ENCODE measurements at places on chromosomes 16 and 17.

DNA sequence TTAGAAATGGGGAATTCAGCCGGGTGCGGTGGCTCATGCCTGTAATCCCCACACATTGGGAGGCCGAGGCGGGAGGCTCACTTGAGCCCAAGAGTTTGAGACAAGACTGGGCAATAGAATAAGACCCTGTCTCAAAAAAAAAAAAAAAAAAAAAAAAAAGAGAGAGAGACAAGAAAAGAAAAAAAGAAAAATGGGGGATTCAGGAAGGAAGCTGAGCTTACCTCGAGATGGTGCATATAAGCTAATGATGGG is 150.8 kb upstream of the RPH3AL start:
- no peak for DNase-seq

DNA sequence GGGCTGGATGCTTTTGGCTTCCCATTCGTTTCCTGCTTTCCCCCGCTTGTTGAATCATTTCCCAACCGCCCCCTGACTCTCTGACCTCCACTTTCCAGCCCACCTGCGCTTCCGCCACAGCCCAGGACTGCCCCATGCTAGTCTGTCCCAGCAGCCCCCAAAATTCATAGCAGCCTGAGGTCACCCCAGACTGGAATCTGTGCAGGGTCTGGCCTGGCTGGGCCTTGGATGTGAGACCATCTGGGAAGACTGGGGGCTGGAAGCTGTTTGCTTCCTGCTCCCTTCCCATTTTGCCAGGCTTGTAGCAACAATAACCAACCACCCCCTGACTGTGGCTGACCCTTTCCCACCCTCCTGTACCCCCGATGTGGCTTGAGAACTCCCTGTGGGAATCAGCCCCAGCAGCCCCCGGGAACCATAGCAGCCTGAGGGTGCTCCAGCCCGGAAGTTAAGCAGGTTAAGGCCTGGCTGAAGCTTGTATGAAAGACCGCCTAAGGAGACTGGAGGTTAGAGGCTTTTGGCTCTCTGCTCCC is 2290.8 kb downstream of the TP53TG3F start:
- no peak for DNase-seq

DNA sequence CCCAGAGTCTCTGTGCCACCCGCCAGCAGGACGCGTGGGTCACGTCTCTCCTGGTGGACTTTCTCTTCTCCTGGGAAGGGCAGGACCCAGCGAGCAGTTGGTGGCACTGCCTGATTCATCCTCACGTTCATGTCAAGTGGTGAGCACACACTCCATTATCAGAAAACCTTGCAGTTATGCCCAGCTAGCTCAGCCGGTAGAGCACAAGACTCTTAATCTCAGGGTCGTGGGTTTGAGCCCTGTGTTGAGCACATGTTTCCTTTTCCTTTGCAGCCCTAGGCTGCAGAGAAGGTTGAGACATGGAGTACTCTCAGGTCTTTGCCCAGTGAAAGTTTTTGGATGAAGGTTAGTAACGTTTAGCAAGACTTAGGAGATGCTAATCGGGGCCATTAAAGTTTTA is 8.0 kb downstream of the OR1F1 start:
- no peak for DNase-seq

GRCh38 chr16:11550791-11551498 is 35.8 kb downstream of the LITAF start:
- no peak for DNase-seq

DNA sequence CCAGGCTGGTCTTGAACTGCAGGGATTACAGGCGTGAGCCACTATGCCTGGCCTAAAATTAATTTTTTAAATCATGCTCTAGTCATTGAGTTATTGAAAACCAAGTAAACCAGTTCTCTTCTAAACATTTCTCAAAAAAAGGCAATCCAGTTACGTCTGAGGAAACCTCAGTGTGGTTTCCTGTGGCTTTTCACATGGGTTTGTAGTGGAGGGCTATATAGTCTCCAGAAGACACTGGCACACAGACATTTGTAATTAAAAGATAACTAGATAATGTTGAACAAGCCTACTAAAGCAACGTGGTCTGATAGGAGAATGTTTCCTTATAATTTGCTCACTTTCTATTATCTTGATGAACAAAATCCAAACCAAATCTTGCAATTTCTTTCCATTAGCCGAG is 5.2 kb upstream of the TOB1 start:
- DNase-seq, result no peak

GRCh38 chr17:81206657-81207056 is 16.1 kb downstream of the CEP131 start:
- no peak for DNase-seq

DNA sequence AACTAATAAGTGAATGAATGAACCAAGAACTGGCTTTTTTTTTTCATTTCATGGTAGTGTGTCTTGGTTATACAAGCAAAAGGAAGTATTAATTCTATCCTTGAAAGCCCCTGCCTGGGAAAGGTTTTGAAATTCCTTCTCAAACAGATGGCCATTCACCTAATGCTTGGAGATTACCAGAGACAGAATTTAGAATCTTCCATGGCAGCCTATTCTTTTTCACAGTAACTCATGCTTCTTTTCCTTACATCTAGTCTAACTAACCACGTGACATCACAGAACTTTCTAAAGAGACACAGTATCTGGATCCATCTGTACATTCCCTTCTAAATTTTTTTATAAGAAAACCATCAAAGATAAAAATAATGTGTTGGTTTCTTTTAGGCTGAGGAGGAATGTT is 151.6 kb downstream of the FTO start:
- DNase-seq, result no peak

DNA sequence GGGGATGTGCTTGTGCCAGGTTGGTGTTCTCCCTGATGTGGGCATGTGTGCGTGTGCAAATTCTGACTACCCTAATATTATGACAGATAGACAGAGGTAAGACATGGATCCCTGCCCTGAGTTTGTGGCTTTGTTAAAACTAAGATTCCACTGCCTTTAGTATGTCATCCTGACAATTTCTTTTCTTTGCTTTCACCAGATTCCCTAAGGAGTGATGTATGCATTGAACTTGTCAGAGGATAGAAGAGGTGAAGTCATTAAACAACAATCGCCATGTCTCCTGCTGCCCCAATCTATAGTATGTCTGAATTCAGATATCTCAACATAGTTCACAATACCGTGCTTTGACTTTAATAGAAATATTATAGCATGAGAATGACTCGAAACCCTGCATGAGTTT is 137.1 kb upstream of the ELAC2 start:
- no peak for DNase-seq

DNA sequence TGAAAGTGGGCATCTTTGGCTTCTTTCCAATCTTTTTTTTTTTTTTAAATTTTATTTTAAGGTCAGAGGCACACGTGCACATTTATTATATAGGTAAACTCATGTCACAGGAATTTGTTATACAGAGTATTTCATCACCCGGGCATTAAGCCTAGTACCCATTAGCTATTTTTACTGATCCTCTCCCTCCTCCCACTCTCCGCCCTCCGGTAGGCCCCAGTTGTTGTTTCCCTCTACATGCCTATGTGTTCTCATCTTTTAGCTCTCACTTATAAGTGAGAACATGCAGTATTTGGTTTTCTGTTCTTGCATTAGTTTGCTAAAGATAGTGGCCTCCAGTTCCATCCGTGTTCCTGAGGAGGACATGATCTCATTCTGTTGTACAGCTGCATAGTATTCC is 108.5 kb downstream of the CYB561 start:
- no peak for DNase-seq

DNA sequence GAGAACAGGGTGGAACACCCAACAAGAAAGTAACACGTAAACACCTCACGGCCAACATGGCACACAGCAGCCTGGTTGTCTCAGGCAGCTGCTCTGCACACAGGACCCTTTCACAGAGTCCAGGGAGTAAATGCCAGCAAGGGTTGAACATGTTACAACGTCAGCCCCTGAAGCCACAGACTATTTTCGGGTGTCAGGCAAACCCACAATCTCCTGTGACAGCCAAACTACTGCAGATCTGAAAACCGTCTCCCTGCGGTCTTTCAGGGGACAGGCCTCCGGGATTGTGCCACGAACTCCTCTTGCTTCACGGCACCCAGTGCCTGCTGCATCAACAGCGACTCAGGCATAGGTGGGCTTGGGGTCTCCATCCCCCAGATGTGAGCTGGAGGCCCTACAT is 127.7 kb downstream of the XYLT1 start:
- peak; percentile 89 for DNase-seq

DNA sequence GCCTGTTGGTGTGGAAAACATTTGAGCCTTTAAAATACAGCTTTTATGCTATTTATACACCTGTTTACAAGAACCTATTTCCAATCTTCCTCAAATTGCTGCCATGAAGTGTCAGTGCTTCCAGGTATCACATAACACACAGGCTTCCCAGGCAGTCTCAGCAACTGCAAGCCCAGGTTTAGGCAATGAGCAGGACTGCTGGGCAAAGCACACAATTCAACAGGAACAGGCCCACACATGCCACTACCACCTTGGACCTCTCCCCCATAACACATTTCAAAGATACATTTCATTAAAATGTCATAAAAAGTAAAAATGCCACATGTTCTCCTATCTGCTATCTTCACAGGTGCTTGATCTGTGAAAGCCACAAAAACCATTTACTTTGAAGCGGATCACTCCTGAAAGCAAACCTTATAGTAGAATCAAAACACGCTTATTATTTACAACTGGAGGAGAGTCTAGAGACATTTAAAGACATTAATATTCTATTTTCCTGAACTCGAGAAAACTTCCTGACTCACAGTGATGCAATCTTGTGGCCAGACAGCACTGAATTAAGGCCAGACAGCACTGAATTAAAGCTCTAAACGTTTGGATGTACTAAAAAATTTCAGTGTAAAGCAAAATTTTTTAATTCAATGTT is 31.5 kb downstream of the ANKFY1 start:
- DNase-seq, result no peak

- no peak for DNase-seq
These were observed 284 bp upstream of the COPZ2 start for GRCh38 chr17:48037838-48038323.

GRCh38 chr17:49342575-49342936 is 19.5 kb downstream of the ZNF652 start:
- DNase-seq, result no peak

GRCh38 chr16:67395105-67395457 is 1.8 kb upstream of the TPPP3 start:
- DNase-seq, result no peak

GRCh38 chr17:17725011-17725751 is 43.9 kb downstream of the RAI1 start:
- DNase-seq, result no peak

GRCh38 chr17:42548070-42548837 is 4.5 kb upstream of the HSD17B1 start:
- DNase-seq, result no peak

DNA sequence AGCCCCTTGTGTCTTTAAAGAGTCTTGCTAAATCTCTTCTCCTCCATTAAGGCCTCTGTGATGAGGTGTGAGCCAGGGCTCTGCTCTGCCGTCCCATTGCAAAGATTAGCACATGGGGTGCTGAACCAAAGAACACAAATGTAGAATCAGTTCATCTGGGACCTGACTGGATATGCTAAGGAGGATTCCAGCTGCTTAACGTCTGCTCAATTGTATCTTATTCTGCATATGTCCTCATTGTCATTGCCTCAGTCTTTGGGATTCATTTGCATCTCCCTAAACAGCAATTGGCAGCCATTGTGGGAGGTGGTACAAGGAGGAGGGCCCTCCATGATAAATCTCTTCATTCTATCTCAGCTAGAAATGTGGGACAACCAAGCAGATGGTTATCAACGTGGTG is 106.3 kb upstream of the ADAMTS18 start:
- no peak for DNase-seq

- DNase-seq, result no peak
These were observed 16.8 kb downstream of the PIEZO1 start for GRCh38 chr16:88768071-88768783.

GRCh38 chr16:58732545-58733247 is 1.4 kb downstream of the GOT2 start:
- DNase-seq, result no peak

DNA sequence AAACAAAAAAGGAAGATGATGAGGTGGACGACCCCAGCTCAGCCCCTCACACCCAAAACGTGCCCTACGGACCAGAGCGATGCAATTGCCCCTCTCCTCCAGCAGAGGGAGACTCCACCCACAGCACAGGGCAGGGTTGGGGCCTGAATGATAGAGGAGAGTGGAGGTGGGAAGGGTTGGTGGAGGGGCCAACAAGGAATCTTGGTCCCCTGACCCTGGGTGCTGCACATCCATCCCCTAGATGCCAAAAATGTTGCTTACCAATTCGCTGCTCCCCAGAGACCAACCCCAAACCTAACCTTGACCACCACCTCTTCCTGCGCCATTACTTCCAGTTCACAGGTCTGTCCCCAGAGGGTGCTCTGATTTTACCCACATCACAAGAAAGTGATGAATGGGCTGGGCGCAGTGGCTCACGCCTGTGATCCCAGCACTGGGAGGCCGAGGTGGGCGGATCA is 12.9 kb downstream of the P2RX5 start:
- DNase-seq, result no peak

DNA sequence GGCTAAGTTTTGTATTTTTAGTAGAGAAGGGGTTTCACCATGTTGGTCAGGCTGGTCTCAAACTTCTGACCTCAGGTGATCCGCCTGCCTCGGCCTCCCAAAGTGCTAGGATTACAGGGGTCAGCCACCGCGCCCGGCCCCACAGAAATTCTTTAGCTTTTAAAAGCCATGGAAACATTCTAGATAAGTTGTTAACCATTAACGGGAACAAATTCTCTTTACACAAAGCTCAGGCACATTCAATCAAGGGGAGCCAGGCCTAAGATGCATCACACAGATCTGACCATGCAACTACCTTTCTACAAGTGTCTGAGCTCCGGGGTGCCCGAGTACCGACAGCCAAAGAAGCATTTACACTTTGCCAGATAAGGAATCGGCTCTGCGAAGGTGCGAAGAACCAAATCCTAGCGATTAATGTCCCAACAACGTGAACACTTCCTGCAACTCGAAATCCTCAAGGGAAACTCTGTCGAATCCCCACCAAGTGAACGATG is 1.0 kb downstream of the EMC8 start:
- no peak for DNase-seq
